Muscle of back (tissue), 13 donors: ENCODE measurements at places on chromosomes 7 and 10.

DNA sequence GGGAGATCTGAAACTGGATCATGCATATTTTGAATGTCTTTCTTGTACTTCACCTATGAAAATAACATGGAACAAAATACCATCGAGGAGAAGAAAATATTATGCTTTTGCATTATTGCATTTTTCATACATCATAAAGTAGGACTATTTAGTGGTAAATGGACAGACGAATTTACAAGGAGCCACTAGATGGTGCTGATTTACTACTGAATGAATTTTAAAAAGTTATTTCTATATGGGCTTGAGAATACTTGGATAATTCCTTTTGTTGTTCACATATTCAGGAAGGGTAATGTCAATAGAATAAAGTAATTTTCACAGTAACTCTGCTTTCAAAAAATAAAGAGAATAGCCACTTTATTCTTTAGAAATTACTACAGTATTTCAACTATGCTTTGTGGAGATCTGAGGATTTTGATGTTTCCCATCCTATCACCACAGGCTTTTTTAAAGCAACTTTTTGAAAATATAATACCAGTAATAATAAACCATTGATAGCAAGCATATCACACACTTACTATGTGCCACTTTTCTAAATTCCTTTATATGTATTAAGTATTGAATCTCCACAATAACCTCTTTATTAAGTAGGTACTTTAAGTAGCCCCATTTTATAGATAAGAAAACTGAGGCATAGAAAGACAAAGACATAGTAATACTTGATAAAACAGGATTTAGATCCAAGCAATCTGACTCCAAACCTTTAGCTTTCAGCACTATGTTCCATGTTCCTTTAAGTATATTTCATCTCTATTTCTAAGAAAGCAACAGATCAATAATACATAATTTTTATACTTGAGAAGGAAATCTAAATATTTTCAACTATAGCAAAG is 38.6 kb downstream of the NEBL start:
- peak; percentile 23 for DNase-seq

- no peak for DNase-seq
These were observed 137.3 kb downstream of the VTI1A start for GRCh38 chr10:112584276-112584675.

DNA sequence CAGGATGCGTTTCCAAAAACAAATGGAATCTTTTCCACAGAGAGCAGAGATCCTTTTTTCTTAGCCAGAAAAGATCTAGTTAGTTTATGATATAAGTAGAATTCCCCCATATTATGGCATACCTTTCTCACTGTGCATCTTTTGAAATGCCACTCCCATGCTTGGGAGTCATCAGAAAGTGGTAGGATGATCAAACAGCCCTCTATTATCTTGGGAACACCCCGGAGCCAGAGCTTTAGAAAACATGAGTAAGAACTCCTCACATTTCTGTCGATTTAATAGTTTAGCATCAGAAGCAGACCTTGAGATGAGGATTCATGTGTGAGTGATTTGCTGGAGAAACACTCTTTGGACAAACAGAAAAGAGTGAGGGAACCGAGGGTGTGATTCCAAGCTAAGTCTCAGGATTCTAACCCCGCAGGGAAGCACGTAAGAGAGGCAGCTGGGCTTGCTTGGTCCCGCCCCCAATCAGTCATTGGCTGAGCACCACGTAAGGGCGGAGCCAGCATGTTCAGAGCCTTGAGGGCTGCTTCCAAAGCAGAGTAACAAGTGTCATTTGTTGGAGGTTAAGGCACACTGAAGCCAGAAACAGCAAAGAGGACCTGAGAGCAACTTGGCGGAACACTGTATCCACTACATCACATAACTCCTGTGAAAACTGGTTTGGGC is 43.7 kb upstream of the NXPH1 start:
- peak; percentile 0 for DNase-seq

GRCh38 chr10:29725133-29725720 is 90.5 kb upstream of the SVIL start:
- peak; percentile 52 for DNase-seq

DNA sequence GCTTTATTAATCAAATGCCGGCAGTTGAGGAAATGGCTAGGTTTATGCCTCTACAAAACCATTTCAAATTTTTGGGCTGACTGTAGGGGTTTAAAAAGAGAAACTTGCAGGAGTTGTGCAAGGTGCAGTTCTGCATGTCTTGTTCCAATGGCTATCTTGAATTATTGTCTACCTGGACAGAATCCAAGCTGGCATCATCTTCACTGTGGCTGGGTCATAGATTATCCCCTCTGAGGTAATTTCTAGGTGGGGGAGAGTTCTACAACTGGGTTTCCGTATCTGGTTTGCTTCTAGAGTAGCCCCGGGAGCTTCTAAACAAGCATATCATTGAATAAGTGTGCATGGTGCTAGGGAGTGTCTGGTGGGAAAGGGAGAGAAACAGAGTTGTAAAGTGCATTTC is 16.9 kb downstream of the BET1 start:
- DNase-seq, result no peak

- DNase-seq, result peak; percentile 75
These were observed 113.3 kb upstream of the CREB5 start for GRCh38 chr7:28298870-28299518.

- no peak for DNase-seq
These were observed 50.5 kb upstream of the YAE1 start for GRCh38 chr7:39515534-39516228.

GRCh38 chr7:157585113-157585861 is 248.5 kb downstream of the DNAJB6 start:
- peak; percentile 33 for DNase-seq

DNA sequence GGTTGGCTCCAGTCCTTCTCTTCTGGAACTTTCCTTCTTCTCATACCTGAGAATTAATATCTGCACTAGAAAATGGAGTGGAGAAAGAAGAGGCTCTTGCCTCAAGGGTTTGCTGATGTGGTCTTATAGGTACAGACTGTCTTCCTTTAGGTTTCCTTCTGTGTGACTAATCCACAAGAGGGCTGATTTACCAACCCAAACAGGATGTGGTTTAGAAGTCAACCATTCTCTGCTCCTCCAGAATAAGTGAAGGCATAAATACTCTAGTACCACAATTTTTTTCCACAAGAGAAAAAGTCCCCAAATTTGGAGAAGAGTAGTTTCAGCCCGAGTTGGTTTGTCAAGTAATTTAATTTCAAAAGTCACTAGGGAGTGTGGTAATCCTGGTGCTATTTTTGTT is 85.8 kb downstream of the NRP1 start:
- DNase-seq, result no peak

DNA sequence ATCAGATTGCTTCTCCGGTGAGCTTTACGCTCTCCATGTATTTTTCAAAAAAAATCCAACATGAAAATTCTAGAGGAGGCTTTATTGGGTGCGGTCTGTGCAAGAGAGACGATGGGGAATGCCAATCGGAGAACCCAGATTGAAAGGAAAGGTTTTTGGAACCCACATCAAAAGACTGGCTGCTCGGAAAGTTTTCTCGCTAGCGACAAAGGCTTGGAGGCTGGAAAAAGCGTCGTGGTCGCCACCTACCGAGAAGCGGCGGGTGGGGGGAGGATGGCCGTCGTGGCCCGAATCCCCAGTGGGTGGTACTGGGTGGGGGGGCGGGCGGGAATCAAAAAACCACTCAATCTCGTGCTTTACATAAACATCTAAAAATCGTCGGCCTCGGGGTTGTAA is 1.1 kb upstream of the GTF2I start:
- DNase-seq, result peak; percentile 67

DNA sequence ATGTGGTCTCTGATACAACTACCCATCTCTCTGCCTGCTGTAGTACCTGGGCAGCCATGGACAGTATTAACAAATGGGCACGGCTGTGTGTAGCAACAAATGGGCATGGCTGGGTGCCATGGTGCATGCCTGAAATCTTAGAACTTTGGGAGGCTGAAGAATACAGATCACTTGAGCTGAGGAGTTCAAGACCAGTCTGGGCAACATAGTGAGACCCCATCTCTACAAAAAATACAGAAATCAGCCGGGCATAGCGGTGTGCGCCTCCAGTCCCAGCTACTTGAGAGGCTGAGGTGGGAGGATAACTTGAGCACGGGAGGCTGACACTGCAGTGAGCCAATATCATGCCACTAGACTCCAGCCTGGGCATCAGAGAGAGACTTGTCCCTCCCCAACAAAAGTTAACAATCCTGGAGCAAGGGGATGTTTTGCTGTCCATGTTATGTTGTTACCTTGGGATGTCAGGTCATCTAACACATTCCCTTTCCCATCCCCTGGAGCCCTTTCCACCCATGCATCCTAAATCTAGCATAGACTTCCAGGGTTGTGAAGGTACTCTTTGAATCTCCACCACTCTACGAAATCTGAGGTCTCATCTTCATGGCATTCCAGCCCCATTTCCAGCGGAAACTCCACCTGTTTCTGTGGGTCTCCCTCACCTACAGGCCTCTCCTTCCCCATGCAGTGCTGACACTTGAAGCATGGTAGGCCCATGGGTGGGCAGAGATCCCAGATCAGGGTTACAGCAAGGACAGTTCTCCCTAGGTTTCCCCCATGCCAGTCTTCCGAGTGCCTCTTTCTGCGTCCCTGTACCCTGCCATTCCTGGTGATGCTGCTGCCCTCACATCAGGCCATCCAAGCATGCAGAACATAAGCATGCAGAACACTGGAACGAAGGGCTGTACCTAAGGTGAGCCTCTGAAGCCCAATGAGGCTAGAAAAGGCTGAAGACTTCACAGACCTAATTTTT is 13.1 kb downstream of the FXYD4 start:
- DNase-seq, result no peak

- DNase-seq, result no peak
These were observed 115.6 kb downstream of the CDK6 start for GRCh38 chr7:92720604-92721350.

GRCh38 chr7:37993060-37993501 is 72.6 kb downstream of the EPDR1 start:
- DNase-seq, result no peak

GRCh38 chr7:20417260-20417659 is 86.6 kb downstream of the ITGB8 start:
- DNase-seq, result no peak

- no peak for DNase-seq
These were observed 59.9 kb downstream of the ADARB2 start for GRCh38 chr10:1677307-1677939.

DNA sequence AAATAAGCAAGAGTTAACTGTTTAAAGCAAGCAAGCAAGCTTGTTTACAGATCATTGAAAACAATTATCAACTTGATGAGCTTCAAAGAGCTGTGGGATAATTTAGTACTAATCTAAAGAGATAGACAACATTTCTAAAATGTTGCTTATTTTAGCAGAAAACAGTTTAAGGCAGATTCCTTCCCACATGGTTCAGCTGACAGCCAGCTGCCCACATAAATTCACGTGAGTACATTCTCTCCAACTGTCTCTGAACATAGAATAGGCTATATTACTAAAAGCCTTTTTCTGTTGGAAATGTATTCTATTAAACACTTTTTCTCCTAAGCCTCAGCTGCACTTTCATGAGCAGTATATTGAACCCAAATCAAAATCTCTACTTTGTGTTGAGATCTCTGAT is 174.1 kb downstream of the LRRN3 start:
- DNase-seq, result no peak

- no peak for DNase-seq
These were observed 54.1 kb upstream of the AKR1C1 start for GRCh38 chr10:4909118-4909517.

GRCh38 chr10:7580520-7580919 is 86.2 kb downstream of the ITIH5 start:
- DNase-seq, result no peak

DNA sequence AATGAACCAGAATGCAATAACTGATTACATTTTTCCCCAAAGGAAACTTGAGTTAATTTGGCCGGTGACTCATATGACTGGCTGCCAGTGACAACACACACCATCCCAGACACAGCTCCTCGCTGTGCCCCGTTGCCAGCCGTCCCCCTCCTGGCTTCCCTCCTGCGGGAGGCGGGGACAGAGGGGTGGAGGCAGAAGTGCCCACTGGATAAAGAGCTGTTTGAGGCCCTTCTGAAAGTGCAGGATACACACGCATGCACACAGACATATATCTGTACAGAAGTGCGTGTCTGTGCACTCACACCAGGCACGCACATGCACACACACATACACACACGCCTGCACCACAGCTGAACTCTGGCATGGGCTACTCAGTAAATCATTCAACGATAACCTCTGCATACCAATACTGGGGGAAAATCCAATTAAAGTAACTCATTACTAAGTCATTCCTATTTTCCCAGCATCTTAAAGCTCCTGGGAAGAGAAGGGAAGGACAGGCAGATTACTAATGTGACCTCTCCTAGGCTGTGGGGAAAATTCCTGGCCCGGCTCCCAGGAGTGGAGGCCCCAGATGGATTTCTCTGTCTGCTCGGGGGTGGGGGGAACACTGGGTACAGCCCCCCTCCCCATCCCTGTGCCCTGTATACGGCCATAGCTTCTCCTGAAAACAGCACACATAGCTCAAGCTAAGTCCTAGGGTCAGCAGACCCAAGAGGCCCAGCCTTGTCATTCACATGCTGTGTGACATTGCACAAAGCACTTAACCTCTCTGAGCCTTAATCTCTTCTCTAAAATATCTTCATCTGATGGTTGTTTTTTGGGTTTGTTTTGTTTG is 52.3 kb upstream of the MYL10 start:
- DNase-seq, result peak; percentile 75

GRCh38 chr10:70685455-70685911 is 13.2 kb downstream of the ADAMTS14 start:
- DNase-seq, result no peak

DNA sequence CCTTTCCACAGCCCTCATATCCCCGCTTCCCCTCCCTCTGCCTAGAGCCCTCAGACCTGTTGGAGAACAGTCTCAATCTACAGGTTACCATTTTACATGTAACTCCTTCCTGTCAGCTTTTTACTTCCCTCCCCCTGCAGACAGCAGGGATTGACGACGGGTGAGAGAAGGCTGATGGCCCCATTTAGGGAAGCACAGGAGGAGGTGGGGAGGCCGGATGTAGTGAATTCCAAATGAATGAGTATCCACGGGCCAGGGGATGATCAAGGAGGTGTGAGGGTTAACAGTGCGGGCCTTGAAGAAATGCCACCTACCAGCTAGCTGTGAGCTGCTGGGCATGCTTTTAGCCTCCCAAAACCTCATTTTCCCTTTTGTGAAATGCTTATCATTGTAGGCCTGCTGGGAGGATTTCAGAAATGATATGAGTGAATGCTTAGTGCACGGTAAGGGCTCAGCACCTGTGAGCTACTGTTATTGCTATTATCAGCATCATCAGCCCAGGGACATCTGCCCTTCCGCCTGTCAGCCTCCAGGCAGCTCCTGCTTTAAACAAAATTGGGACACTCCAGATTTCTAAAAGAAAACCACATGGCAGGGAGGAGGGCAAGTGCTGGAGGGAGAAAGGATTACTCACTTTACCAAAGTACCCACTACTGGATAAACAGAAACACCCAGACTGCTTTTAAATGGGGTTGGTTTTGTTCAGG is 6.5 kb upstream of the NANOS1 start:
- DNase-seq, result no peak
